Natural killer cell treated with Interleukin-12 subunit alpha and Interleukin-12 subunit beta and Interleukin-15 and Interleukin-18, amount 100 ng/mL, for 72 hours (primary cell): ENCODE measurements at places on chromosomes 3 and 15.

DNA sequence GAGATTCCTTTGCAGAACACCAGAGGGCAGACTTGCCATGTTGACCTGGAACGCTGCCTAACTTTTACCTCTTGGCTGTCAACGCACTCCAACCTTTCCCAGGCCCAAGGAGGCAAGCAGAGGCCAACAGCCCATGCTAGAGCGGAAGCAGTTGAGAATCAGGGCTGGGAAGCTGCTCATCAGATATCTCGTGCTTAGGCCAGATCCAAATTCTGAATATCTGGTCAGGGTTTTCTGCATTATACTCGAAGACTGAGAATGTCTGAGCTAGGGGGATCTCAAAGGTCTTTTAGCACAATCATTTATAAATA, 2.5 kb downstream of the XIRP1 start:
- DNase-seq, result no peak
- H3K27ac ChIP-seq, result peak overlapping the region; percentile 78
- H3K4me3 ChIP-seq, result peak overlapping the region; percentile 29

GRCh38 chr3:176941689-176942088, 255.6 kb downstream of the TBL1XR1 start:
- DNase-seq, result no peak
- H3K27me3 ChIP-seq, result peaks cover 11% of the 10 kb centered on the region
- no peak overlapping the region for H3K4me3 ChIP-seq
- no peak overlapping the region for H3K27ac ChIP-seq
- no peaks in the 10 kb centered on the region for H3K4me1 ChIP-seq

DNA sequence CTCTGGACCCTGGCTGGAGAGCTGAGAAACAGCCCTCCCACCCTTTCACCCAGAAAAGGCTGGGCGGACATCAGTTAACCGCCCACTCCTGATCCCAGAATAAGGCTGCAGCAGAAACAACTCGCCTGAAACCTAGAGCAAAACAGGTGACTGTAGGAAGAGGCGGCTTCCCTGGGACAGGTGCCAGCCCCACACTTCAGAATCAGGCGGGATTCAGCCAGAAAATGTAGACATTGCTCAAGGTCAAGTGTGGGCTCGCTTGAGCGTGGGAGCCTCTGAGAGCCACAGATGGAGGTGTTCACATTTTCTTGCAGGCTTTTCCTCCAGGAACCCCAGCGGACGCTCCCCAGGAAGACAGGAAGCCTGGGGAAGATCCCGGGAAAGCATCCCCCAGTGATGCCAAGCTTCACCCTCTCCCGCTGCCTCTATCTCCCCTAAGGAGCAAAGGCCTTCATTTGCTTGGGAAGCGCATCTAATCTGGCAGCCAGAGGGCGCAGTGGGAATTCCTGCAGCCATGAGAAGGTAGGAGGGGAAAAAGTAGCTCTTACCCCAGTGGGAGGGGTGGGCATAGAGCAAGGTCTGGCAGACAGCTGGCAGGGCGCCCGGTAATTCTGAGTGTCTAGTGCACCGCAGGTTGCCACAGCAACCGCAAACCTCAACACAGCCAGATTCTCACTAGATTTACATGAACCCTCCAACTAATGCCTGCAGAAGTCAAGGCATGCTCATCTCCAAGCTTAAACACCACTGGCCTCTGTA, 77.7 kb downstream of the OCA2 start:
- DNase-seq, result no peak
- no peak overlapping the region for H3K27ac ChIP-seq
- peaks cover 3% of the 10 kb centered on the region for H3K27me3 ChIP-seq
- H3K4me3 ChIP-seq, result no peak overlapping the region

- H3K27ac ChIP-seq, result no peak overlapping the region
- no peak overlapping the region for H3K4me3 ChIP-seq
- H3K4me1 ChIP-seq, result peaks cover 27% of the 10 kb centered on the region
- no peaks in the 10 kb centered on the region for H3K36me3 ChIP-seq
- H3K27me3 ChIP-seq, result no peaks in the 10 kb centered on the region
These were observed 13.2 kb upstream of the SHF start for GRCh38 chr15:45200799-45201556.

DNA sequence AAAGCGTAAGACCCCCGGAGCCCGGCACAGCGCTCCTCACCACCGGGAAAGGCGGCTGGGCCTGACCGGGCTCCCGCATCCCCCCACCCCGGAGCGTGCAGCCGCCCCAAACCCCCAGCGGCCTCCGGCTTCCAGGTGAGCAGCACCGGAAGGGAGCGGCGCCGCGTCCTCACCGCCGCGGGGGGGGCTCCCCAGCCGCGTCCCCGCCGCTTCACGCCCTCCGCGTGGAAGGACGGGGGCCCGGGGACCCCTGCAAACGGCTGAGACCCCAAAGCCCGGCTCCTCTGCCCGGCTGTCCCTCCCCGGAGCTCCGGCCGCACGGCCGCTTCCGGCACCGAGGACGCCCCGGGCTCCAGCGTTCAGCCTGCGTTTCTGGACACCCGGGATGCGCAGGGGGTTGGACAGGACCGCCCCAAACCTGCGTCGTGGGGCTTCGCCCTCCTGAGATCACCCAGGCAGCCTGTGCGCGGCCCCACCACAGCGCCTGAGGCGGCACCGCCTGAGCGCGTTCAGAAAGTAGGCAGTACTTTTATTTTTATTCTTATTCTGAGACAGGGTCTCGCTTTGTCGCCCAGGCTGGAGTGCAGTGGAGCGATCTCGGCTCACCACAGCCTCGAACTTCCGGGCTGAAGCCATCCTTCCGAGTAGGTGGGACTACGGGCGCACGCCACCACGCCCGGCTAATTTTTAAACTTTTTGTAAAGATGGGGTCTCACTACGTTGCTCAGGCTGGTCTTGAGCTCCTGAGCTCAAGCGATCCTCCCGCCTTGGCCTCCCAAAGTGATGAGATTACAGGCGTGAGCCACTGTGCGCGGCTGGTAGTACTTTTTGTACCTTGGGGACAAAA, 51.6 kb upstream of the BLM start:
- H3K4me1 ChIP-seq, result peaks cover 44% of the 10 kb centered on the region
- H3K27ac ChIP-seq, result peak overlapping the region; percentile 83
- H3K4me3 ChIP-seq, result peak overlapping the region; percentile 86

DNA sequence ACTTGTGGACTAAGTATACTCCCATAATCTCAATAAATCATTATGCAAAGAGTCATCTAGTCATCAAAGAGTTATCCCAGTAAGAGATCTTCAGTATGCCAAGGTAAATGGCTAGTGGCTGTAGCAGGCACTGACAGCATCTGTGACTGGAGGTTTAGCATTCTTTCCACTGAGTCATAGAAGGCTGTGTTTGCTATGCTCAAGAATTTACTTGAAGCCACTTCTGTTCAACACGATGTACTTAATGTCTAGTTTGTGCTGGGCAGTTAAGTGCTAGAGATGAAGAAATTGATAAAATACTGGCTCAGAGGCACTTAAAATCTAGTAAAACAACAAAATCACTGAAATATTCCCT, 13.0 kb downstream of the ZBED2 start:
- no peak for DNase-seq
- H3K27me3 ChIP-seq, result no peaks in the 10 kb centered on the region
- H3K27ac ChIP-seq, result peak overlapping the region; percentile 62
- no peak overlapping the region for H3K4me3 ChIP-seq

DNA sequence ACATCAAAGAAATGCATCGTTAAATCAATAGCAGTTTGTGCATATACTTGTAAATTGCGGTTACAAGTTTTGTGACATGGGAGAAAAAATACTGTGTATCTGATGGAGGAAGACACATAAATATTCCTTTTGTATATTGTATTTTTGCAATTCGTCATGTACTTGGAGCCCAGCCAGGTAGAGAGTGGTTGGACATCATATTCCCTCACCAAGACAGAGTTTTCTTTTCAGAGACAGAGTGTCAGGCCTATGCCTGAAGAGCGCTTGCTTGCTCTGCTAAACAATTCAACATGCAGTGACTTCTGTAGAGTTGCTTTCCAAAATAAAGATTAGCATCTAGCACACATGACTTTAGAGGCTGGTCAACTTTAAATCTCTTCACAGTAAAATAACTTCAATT, 24.8 kb upstream of the MEIS2 start:
- H3K27ac ChIP-seq, result no peak overlapping the region
- no peaks in the 10 kb centered on the region for H3K4me1 ChIP-seq
- H3K4me3 ChIP-seq, result no peak overlapping the region
- no peaks in the 10 kb centered on the region for H3K36me3 ChIP-seq
- DNase-seq, result no peak

DNA sequence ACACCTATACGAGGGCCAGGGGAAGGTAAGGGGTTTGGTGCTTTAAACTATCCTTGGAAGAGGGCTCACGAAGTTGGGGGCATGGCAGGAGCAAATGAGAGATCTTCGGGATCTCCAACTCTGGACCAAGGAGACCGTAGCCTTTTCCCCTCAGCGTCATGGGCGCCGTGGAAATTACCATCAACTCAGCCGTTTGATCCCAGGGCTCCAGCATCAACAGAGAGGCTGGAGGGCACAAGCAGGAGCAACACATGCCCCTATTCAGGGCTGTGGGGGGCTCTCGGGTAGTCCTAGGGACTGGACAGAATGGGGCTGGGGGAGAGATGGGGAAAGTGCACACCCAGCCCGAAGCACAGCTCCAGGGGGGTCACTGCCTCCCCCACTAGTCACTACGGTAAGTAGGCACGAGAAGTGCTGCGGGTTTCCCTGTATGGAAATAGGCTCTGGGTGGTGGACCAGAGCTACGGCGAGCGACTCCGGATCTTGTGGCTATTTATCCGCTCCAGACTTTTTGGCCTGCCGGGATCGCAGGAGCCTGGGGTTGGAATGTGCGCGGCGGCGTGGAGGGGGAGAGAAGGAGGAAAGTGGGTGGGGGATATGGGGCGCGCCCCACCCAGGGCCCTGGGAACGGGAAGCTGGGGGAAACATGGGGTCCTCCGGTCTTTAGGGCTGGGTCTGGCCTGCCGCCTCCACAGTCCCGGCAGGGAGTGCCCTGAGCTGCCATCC, 539 bp upstream of the LAMB2 start:
- H3K4me3 ChIP-seq, result peak overlapping the region; percentile 20
- H3K36me3 ChIP-seq, result no peaks in the 10 kb centered on the region
- H3K27me3 ChIP-seq, result peaks cover 10% of the 10 kb centered on the region
- no peaks in the 10 kb centered on the region for H3K4me1 ChIP-seq
- no peak overlapping the region for H3K27ac ChIP-seq

GRCh38 chr3:89950772-89951171, 843.4 kb downstream of the EPHA3 start:
- no peaks in the 10 kb centered on the region for H3K27me3 ChIP-seq
- no peaks in the 10 kb centered on the region for H3K4me1 ChIP-seq
- DNase-seq, result no peak
